Stimulated activated CD8-positive, alpha-beta memory T cell treated with anti-CD3 and anti-CD28 coated beads, Interleukin-15, amount 100 ng/mL, for 1 hour (primary cell): ENCODE measurements at places on chromosomes 7 and 10.

DNA sequence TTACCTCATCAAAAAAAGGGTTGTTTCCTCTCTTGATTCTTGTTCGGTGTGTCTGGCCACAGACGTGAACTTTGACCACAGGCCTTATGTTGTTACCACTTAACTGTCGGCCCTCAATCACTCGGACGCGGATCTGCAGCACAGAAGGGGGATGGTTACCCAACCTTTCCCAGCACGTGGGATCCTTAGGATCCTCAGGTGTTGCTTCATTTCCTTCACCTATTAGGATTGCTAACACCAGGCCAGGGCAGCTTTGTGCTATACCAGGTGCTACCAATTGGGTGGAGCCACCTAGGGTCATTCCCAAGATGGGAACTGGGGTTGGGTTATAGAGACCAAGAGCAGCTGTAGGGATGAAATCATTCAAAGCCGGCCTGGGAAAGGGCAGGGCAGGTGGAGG, 73.4 kb downstream of the MYOF start:
- no peak for DNase-seq

- DNase-seq: no peak
Measured at GRCh38 chr7:77825131-77825530, 26.6 kb downstream of the PHTF2 start.

- no peak for DNase-seq
Measured at GRCh38 chr7:111092406-111093236, 1.7 kb downstream of the LRRN3 start.

GRCh38 chr7:24130631-24131030, 153.4 kb upstream of the NPY start:
- no peak for DNase-seq

DNA sequence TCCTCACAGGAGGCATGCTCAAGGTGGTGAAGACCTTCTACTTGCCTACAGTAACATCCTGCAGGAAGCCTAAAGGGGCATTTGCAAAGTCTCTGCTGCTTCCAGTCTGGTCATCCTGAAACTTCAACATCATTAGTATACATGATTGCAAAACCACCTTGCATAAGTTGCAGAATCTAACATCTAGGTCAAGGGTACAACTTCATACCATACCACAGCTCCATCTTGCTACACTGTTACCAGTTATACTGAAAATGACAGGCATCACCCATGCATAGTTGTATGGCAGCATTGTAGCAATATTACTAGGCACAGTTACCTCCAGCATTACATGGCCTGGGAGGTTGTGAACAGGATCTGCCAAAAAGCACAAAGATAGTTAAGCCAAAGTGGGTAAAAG, 13.7 kb upstream of the MACROH2A2 start:
- DNase-seq: no peak

GRCh38 chr10:28878236-28878970, 201.1 kb downstream of the BAMBI start:
- DNase-seq: no peak

DNA sequence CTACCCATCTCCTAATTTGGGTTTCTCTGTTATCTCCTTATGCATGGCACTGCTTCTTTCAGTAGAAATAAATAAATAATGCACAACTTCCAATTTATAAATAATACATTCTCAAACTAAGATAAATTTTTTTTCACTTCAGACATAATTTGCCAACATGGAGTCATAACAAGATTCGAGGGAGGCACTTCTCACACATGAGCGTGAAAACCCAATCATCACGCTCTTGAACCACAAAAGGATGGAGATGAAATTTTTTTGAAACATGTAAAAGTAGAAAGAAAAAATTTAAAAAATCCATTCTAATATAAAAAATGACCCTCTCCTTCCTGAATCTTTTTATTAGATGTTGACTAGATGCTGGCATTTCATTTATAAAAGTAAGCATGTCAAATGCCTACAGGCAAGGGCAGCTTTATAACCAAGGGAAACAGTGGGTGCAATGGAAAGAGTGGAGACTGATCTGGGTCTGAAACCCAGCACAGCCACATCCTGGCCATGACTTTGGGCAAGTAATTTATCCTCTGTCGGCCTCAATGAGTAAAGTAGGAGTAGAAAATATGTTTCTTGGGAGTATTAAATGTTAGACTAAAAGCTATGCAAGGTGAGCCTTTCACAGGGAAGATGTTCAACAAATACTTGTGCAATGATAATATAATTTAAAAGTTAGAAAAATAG, 185.0 kb downstream of the STK31 start:
- DNase-seq: no peak

GRCh38 chr7:131648491-131648890, 92.1 kb upstream of the PODXL start:
- DNase-seq: no peak

DNA sequence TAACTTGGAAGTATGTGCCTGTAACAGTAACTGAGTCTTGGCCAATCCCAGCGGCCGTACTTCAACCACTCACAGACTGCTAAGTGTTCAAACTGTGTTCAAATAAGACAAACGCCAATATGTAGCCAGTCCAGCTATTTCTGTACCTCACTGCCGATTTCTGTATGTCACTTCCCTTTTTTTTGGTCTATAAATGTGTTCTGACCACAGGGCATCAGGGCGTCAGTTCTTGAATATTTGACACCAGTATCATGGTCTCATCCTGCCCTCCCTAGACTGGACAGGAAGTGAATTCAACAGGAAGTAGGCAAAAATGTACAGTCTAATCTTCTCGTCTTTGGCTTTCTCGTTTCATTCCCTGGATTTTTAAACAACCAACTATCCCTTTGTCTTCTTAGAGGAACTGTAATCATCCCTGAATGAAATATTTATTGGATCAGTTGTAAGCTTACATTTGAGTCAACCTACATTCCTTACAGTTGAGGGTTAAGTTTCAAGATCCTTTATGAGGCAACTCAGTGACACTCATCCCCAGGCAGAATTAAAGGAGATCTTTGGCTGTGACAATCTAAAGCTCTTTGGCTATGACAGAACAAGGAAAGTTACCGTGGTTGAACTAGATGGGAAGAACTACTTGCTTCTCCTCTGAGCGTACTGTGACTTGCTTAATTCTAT, 232.7 kb downstream of the NSUN6 start:
- DNase-seq: no peak

GRCh38 chr7:83798489-83798888, 149.6 kb upstream of the SEMA3E start:
- no peak for DNase-seq

- no peak for DNase-seq
Measured at GRCh38 chr7:153276394-153276793, 516.8 kb downstream of the ACTR3B start.

DNA sequence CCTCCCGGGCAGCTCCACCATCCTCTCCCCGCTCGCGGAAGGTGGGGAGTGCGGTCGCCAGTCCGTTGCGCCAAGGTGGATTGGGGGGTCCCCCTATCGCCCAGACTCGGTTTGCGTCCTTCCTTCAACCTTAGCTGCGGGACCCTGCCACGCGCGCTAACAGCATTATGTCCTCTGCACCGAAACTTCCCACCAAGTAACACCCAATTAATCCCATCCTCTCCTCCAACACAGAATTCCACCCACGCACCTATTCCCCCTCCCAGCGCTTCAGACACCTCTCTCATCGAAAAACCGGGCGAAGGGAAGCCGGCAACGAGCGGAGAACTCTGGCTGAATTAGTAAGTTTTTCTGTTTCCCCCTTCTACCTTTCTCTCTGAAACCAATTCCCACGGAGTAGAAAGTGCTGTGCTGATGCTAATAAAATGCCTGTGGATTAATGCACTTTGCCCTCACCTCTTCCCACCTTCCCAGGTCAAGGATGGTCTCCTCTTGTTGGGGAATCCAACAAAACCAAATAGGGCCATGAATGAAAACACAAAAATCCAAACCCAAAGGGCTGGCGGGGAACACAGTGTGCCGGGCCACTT, 947 bp downstream of the HOXA3 start:
- no peak for DNase-seq

- no peak for DNase-seq
Measured at GRCh38 chr7:35701287-35701900, 6.5 kb upstream of the HERPUD2 start.

DNA sequence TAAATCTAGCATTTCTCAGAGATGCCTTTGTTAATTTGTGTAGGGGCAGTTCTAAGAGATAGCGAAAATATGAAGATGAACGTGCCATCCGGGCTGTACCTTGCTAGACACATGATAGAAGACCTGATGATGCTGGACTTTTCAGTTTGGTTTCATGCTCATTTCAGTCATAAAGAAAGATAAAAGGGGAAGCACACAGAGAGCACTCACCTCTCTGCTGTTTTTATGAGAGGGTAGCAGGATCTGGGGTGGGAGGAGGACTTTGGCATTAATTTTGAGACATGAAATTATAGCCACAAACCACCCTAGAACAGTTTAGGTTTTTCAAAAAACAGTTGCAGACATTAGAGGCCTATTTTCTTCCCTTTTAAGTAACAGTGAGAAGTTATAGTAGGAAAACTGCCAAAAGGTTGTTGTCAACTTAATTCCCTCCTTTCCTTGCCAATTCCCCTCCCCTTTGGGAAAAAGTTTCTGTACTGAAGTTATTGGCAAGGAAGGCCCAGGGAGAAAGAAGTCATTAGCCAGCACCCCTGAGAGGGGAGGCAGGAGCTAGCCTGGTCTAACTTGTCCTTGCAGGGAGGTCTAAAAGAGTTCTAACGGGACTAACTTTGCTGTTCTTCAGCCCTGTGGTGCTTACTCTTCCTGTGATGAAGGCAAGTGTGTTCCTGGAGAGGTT, 2.6 kb downstream of the ST7 start:
- DNase-seq: no peak

- no peak for DNase-seq
Measured at GRCh38 chr10:79246209-79246581, 101.1 kb upstream of the PPIF start.

- DNase-seq: no peak
Measured at GRCh38 chr7:1706721-1707613, 36.9 kb downstream of the ELFN1 start.

GRCh38 chr7:18317941-18318340, 177.6 kb upstream of the HDAC9 start:
- DNase-seq: no peak
